ENCODE measurements at places on chromosomes 3 and 15.
A peak's percentile ranks its signal among the peaks of the same experiment; 100 is the strongest.

- no peak for DNase-seq
Observed at GRCh38 chr3:73685061-73685460, 60.3 kb upstream of the PDZRN3 start.

DNA sequence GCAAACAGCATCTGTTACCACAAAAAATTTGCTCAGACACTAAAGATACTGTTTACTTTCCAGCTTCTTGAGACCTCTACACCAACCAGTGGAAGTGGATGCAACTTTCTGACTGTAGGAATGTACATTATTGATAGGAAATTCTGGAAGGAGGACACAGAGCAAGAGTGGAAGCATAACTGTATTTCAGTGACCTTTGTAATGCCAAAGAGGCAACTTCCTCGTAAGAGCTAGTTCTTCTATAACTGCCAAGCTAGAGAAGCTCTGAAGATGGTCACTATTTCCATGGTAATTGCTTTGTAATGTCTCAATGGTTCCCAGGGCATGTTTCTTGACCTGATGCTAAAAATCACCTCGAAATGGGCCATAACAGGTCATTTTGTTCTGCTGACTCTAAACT, 96.3 kb upstream of the SLC2A2 start:
- DNase-seq = no peak

DNA sequence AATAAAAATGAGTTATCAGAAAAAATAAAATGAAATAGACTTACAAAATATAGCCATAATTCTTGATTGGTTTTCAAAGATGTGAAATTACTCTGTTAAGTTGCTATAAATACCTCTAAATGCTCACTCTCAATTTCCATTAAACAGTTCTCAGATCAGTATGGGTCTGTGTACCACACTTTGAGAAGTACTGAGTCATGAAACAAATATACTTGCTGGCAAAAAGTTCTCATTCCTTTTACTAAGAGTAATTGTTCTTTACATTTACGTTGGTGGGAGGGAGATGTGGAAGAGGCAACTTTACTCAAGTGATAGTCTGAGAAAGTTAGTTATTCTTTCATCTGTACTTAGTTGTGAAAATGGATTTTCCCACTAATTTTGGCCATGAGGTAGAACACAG, 96.3 kb downstream of the ZNF385D start:
- no peak for DNase-seq

DNA sequence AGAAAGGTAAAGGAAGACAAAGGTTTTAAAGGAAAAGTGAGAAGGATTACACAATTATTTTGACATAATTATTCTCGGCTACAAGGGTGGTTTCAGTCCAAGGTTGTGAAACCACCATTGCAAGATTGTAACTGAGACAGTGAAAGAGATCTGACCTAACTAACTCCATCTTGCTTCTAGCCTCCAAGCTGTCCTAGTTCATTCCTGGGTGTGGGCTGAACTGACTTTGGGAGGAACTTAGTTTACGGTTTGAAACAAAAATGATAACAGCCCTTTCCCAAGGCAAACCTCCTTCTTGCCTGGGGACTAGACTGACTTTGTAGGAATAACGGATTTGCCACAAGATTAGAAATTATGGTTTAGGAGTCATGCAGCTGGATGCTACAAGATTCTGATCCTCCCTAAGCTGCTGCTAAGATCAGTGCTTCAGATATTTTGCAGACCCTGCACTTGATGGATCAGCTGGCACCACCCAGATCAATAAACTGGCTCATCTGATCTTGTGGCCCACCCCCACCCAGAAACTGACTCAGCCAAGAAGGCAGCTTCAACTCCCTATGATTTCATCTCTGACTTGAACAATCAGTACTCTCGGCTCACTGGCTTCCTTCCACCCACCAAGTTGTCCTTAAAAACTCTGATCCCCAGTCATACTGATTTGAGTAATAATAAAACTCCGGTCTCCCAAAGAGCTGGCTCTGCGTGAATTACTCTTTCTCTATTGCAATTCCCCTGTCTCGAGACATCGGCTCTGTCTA, 57.7 kb upstream of the AADACL2 start:
- no peak for DNase-seq

DNA sequence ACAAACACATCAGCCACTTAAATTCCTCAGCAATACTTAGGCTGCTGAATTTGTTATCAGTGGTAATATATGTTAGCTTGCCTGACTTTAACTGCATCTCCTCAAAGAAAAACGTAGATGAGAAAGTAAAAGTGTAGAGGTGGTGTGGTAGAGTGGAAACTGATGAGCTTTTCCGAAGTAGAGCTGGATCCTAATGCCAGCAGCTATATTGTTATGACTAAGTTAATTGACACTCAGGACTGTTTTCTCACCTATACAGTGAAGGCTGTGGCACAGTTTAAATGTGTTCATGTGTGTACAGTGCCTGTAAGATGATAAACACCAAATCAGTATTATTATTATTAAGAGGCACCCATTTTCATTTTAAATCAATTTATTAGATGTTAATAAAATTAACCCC, 174.9 kb downstream of the TNIK start:
- no peak for DNase-seq

GRCh38 chr3:137820366-137820765, 56.3 kb downstream of the SOX14 start:
- no peak for DNase-seq

GRCh38 chr3:65958216-65958615, 80.5 kb downstream of the MAGI1 start:
- no peak for DNase-seq

- peak; percentile 64 for DNase-seq
Observed at GRCh38 chr3:25782938-25783660, at the start of gene NGLY1. Gene NGLY1 (minus strand): TSS chr3:25783443. CDS start chr3:25783390, 53 bp downstream.

DNA sequence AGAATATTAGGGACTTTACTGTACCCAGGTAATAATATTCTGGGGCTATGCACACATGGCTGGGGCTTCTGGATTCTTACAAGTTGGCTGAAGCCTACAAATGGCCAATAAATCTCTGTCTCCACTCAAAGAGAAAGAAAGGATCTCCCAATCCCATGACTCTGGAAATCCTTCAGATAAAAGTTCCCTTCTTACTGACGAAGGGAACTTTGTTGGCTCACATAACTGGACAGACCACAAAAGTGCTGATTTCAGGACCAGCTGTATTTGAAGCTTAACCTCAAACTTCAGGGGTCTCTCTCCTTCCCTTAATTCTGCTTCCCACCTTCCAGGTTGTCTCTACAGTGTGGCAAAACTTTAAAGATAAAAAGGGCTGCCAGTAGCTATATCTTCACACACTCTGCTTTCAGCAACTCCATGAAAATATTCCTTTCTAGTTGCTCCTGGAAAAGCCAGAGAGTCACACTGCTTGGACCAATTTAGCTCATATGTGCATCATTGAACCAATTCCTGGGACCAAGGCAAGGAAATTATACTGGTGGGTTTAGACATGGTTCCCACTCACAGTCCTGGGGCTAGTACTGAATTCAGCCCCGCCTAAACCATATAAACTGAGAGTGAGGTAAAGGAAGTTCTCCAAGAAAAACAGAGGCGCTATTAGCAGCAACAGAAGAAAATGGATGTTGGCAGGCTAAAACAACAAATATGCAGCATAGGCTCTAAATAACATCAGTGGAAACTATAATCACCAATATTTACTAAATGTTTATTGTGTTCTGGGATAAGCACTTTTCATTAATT, 290.0 kb upstream of the GADL1 start:
- DNase-seq = no peak

DNA sequence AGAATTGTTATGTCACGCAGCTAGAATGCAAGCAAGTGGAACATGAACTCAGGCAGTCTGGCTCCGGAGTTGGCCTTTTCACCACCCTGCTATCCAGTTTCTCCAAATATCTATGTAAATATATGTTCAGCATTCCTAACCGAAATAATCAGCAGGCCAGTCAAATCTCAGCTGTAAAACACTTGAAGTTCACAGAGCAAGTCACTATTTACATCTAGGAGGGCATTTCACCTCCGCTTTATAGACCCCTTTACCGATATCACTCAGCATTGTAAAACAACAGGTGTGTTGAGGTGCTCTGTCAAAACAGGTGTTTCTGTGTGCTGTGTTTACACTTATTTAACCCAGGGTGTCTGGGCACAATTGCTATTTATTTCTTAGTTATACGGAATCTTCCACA, 12.2 kb upstream of the HES1 start:
- DNase-seq = no peak

DNA sequence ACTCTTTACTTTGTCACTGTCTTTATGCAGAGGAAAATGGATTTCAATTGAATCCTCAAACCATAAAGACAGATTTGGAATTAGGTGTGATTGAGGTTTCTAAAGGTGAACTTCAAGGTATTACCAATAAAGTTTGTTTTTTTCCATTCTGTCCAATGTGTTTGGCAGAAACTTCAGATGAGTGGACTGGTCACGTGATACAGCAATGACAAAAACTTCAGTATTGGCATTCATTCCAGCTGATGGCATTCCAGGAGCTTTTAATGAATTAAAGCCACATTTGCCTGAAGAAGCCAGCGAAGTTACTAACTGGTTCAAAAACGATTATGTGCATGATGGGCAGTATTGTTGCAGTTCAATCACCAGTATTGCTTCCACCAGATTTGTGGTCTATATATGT, 4.5 kb upstream of the MASP1 start:
- no peak for DNase-seq

GRCh38 chr3:136044980-136045745, 79.6 kb downstream of the PPP2R3A start:
- no peak for DNase-seq

DNA sequence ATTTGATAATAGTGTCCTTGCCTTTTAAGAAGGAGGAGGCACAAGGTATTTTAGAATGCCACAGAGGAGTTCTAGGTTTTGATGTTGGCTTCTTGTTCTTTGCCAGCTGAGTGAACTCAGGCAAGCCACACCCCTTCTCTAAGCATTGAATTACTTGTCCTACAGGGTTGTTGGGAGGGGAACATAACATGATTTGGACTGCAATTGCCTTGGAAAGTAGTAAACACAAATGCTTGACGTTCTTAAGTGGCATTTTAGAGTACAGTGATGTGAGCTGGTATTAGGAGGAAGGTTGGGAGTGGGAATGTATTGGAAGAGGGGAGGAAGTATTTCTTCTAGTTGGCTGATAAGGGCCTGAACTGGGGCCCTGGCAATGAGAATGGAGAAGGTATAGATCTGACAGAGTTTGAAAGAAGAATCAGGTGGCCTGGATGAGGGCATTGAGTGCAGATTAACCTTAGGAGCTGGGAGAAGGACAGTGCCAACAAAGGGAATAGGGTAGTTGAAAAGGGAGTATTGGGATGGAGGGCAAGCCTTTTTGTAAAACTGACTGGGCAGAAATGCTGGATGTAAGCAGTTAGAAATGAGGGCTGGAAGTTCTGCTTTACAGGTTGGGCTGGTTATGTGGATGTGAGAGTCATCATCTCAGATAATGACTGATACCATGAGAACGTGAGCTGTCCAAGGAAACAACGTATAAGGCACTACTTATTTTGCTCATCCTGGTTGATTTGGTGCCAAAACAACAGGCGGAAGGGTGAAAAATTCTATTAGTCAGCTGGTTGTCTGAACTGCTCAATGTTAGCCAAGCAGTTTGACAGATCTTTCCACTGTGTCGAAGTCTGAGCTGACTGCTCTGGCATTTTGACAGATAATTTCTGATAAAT, 16.7 kb downstream of the KAT2B start:
- DNase-seq = no peak

GRCh38 chr3:124558991-124559845, 171.0 kb upstream of the UMPS start:
- no peak for DNase-seq

GRCh38 chr15:101470548-101471239, 18.8 kb downstream of the PCSK6 start:
- no peak for DNase-seq

DNA sequence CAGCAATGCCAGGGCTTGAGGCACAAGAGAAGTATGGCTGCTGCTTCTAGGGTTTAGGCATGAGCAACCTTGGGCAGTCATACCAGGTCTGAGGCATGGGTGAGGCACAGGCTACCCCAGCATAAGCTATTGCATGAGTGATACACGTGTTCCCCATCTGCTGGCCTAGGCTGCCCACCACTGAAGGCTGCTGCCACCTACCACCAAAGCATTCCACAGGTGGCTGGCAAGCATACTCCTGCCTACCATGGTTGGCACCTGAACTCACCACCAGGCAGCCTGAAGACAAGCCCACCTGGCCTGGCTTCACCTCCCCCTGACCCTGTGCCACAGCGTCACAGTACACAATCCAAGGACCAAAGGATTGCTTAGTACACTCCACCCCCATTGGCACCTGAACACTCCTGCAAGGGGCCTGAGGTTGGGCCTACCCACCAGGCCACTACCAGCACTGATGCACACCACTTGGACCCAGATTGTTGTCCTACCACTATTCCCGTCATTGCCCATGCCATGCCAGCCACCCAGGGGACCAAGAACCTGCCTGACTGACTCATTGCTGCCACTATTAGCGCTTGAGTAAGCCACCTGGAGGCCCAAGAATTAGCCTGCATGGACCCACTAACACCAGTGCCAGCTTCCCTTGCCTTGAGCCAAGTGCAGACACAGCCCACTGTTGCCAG, 115.7 kb downstream of the STT3B start:
- no peak for DNase-seq

GRCh38 chr3:127689266-127689860, 16.6 kb downstream of the ABTB1 start:
- no peak for DNase-seq

- DNase-seq = no peak
Observed at GRCh38 chr3:45480871-45481270, 92.5 kb downstream of the LARS2 start.

GRCh38 chr15:78174401-78174800, 25.2 kb downstream of the IDH3A start:
- DNase-seq = no peak

GRCh38 chr15:101310508-101310907, 15.5 kb upstream of the SNRPA1 start:
- DNase-seq = no peak

DNA sequence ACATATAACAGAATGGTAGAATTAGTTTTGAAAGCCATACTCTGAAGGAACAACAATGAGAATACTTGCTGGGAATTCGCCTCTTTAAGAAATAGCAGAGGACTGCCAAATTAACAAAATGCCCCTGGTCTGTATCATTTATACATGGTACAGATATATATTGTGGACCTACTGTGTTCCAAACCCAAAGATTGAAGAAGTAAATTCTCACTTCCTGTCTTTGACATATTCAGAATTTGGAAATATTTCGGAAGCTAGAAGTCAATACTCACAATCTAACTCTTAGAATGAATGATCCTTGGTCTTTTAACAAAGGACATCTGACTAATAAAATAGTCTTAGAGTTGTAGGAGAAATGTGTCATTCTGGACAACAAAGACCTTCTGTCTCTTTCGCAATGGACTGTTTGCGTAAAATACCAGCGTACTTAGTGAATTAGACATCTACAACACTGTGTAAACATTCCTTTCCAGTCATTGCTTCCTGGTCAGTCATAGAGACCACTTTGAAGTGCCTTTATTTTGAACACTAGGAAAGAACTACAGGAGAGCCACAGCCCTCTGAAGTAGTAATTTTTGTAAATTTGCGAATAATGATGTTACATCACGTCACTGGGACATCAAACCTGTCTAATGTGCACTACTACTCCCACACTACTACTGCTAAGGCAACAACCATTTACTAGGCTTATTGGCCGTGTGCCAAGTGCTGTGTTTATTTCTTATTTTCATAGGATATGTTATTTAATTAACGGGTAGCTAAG, 68.0 kb downstream of the CHL1 start:
- DNase-seq = no peak

GRCh38 chr3:64063207-64063982, 40.1 kb upstream of the PSMD6 start:
- no peak for DNase-seq

GRCh38 chr3:58627941-58628340, 38.6 kb downstream of the FAM3D start:
- DNase-seq = no peak

GRCh38 chr15:53833134-53833624, 73.7 kb upstream of the WDR72 start:
- DNase-seq = no peak

- no peak for DNase-seq
Observed at GRCh38 chr15:65146438-65146837, 12.8 kb upstream of the PDCD7 start.
